ENCODE measurements at places on chromosomes 11 and 22. TPM values are rescaled to one million over a fixed set of nuclear protein-coding genes. Genes with fewer than 3 reads are reported as not detected.

GRCh38 chr11:10918698-10919097, 60.8 kb upstream of the ZBED5 start:
- no peak for DNase-seq

GRCh38 chr11:9691865-9692264, 28.0 kb downstream of the SWAP70 start:
- DNase-seq = no peak

DNA sequence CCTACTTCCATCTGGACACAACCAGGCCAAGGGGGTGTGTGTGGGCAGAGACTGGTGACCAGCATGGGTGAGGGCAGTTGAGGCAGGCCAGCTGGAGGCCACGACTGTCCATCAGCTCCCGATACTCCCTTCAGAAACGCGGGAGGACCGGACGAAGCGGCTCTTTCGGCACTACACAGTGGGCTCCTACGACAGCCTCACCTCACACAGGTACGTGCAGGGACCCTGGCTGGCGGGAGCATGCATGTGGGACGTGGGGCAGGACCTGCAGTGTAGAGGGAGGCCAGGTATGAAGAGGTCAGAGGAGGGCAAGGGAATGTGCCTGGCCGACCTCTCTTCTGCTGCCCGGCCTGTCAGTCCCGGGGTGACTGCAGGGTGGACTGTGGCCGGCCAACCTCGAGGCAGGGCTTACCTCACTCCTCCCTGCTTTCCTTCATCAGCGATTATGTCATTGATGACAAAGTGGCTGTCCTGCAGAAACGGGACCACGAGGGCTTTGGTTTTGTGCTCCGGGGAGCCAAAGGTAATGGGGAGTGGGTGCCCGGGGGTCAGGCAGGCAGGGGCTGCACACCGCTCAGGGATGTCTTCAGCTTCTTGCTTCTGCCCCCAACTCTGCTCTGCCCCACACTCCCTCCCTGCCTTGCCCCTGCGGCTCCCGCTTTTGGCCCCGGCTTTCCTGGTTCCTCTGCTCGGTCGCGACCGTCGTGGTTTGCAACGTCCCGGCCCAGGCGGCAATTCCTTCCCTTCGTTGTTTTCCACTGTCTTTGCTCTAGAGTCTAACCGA, 31.3 kb downstream of the SHANK3 start:
- no peak for DNase-seq

DNA sequence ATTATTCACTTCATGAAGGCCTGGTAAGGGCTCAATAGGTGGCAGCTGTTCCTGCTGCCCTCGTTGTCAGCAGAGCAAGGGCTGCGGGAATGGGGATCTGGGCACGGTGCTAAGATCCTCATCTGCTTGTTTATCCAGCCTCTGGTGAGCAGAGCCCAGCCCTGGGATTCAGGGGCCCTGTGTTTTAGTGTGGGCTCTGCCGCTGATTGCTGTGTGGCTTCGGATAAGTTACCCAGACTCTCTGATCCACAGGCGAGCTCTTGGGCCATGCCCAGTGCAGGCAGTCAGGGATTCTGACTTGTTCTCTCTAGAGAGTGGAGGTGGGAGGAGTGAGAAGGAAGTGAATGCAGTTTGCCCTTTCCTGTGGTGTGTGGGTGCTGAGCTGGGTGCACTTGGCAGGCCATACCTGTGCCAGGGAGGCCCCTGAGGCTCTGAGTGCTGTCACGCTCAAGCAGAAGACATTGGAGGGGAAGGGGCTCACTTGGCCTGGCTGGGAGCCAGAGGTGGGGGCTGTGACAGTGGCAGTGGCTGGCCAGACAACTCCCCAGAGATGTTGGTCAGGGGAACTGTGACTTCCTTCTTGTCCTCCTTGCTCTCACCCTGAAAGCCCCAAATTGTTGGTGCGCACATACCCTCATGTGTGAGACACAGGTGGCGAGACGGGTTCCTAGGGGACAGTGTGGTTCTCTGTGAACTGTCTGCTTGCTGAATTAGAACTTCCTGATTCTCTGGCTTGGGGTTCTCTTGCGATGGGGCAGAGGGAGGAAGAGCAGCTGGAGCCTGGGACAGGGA, 43.7 kb downstream of the CD82 start:
- no peak for DNase-seq

GRCh38 chr11:128715691-128716561, 22.1 kb downstream of the FLI1 start:
- no peak for DNase-seq

SYT7 gene
- 28.4 TPM for total RNA-seq

DNA sequence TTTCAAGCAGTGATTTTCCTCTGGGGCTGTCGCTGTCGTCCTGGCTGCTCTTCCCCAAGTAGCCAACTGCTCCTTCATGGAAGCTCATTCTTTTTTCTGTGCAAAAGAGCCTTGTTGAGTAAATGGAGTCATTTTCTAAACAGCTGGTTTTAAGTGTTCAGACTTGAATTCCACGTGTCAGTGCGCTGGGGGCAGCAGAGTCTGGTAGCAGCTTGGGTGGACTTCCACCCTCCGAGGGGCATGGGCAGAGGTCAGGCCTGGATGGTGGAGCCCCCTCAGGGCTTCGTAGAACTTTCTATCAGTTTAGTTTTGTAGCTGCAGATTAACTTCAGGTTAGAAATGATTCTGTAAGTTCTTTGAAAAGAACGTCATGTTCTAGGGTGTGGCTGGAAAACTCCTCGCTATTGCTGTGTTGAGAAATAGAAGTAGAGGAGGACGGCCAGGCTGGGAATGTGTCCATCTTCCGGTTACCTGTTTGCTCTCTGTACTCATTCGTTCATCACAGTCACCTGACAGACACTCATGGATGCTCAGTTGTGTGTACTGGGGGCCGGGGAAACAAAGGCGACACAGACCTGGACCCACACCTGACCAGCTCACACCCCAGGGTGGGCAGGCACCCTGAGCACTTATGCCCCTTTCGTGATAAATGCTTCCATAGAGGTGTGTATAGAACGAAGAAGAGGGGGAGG, 270.7 kb downstream of the TBC1D22A start:
- DNase-seq = peak; percentile 50

TH gene
- total RNA-seq = 0.15 TPM

DNA sequence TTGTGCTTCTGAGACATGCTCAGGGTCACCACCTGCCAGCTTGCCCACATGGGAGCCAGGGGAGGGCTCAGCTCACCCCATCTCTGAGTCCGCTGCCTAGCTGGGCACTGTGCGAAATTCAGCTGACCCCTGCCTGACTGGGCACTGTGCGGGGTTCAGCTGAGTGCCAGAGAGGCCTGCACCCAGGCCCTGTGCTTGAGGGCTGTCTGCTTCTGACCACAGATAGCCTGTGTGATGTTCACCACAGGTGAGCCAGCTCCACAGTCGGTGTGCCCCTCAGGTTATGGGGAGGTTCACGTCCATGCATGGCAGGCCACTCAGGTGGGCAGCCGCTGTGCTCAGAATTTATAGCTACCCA, 84.5 kb upstream of the SUSD2 start:
- no peak for DNase-seq

DNA sequence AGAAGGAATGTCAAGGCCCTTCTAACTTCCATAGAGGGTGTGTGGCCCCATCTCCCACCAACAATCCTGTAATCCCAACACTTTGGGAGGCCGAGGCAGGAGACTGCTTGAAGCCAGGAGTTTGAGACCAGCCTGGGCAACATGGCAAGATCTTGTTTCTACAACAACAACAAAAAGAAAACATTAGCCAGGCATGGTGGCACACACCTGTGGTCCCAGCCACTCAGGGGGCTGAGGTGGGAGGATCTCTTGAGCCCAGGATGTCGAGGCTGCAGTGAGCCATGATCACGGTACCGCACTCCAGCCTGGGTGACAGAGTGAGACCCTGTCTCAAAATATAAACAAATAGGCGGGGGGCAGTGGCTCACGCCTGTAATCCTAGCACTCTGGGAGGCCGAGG, 16.9 kb downstream of the TSPAN32 start:
- no peak for DNase-seq

TEX12 gene
- not detected for total RNA-seq

GRCh38 chr11:22711880-22712279, 45.5 kb downstream of the GAS2 start:
- peak; percentile 67 for DNase-seq

DNA sequence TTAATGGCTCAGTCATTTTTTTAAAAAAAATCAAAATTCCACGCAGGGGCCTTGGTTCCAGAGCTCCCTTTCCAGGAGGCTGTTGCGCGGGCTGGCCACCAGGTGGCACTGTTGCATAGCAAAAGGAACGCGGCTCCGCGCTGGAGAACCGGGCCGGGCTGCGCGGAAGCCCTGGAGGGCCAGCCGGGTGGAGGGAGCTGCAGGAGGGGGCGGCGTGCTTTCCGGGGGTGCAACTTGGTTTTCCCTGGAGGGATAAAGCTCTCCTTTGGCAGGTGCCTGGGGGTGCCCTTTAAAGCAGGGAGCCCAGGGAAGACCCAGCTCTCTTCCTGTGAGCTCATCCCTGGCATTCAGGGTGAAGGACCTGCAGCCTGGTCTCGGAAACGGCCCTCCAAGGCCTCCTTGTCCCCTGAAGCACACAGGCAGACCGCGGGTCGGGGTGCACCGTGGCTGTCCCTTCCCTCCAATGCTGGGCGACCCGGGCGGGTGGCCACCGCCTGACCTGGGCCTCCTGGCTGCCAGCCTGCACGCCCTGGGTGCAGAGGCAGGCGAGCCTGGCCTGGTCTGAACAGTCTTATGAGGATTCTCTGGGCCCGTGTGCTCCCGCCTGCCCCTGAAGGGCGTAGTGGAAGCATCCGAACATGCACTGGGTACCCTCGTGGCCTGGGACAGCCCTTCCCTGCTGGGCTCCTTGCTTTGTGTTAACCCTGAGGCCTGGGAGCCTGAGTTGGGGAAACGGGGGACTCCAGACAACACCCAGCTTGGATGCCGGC, 23.4 kb downstream of the KRTAP5-5 start:
- peak; percentile 78 for DNase-seq

GDPD4 gene
- not detected for total RNA-seq

SCUBE2 gene
- 2.5 TPM for total RNA-seq

DNA sequence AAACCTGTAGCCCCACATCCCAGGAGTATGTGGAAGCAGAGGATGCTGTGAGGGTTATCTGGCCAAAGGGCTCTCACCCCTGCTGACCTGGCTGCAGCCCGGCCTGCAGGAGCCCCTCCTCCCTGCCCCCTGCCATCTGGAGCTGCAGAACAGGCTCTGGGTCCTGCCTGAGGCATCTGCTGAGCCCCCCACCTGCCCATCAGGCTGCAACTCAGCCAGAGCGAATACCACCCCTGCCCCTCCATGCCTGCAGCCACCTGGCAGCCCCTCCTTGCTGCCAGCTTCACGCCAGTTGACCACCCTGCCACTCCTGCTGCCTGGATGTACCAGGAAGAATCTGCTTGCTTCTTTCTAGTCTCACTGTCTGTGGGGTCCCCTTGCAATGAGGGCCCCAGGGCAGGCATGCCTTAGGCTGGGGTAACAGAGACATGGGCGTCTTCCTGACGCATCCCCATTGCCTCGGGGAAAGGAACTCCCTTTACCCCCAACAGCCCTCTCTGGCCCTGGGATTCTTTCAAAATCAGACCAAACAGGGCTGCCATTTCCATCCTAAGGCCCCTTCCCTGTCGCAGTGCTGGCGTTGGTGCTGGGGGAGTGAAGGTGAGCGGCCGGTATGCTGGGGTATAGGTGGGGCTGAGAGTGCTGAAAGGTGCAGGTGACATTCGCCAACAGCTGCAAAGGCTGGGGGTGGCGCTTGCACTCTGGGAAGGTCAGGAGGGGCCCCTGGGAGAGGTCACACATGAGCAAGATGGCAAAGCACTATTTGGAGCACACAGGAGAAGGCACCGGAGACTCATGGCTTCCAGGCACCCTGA, 1334.6 kb downstream of the TBC1D22A start:
- DNase-seq = no peak

DNA sequence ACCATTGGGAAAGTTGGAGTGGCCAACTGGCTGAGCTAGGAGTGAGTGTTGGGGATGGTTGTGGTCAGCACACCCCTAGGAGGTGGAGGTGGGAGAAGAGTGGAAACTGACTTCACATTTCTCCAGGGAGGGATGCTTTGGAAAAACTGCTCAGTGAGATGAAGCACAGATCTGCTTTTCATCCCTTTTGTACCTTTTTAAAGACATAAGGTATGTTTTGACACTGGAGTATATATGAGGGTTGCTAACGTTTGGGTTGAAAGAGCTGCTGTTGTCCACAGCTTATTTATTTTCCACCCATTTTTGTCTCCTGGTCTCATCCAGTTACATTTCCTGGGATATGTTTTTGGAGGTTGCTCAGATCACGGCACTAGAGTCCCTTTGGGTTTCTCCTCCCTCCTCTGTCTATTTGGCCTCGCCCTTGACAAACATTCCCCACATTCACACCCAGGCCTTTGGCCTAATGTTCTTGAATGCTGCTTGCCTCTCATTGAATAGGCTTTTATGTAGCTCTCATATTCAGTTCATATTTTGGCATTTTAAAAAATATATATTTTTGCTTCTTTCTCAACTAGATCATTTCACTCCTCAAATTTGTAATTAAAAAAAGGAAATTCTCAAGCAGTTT, 8.3 kb downstream of the SREBF2 start:
- DNase-seq = peak; percentile 79

GRCh38 chr22:45964926-45965527, 11.9 kb downstream of the WNT7B start:
- DNase-seq = no peak

KCNJ11 gene
- total RNA-seq = 1.4 TPM

SLCO2B1 gene
- total RNA-seq = 50.3 TPM

GRCh38 chr11:128193615-128194014, 393.7 kb downstream of the ETS1 start:
- no peak for DNase-seq

DNA sequence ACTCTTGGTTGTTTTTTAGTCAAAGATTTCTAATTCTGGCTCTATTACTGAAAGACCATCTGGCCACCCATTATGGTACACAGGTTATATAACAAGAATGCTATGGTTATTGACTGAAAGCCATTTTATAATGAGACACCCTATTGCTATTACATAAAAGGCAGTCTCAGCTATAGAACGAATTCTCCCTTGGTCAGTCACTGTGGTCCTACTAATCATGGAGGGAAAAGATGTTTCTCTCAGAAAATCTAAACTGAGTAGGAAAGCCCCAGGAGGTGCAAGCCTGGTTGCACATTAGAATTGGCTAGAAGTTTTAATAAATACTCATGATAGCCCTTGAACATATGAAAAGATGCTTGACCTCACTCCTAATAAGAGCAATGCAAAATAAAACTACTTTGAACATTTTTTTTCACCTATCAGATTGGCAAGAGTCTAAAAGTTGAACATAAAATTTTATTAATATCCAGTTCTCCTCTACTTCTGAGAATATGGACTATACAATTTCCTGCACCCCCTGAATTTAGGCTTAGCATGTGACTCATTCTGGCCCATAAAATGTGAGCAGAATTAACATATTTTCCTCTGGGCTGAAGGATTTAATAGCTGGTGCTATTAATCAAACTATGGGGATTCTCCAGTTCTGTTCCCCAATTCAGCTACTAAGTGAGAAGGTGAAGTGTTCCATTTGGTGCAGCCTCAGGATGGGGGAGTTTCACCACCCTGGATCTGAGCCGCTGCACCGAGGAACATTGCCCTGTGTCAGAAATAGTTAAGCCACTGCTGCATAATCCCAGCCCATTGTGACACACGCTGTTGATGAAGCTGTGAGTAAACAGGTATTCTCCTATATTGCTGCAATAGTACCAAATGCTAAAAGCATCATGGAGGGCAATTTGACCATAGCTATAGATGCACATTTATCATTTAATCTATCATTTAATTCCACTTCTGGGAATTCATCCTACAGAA, 11.5 kb upstream of the CRKL start:
- no peak for DNase-seq

GRCh38 chr22:50258361-50259292, 2.9 kb downstream of the MAPK12 start:
- no peak for DNase-seq

- DNase-seq = no peak
Measured at GRCh38 chr11:3944198-3944597, 88.7 kb downstream of the STIM1 start.

Measured in colonic mucosa (tissue), 4 donors.